ENCODE measurements at places on chromosomes 16 and 17.

DNA sequence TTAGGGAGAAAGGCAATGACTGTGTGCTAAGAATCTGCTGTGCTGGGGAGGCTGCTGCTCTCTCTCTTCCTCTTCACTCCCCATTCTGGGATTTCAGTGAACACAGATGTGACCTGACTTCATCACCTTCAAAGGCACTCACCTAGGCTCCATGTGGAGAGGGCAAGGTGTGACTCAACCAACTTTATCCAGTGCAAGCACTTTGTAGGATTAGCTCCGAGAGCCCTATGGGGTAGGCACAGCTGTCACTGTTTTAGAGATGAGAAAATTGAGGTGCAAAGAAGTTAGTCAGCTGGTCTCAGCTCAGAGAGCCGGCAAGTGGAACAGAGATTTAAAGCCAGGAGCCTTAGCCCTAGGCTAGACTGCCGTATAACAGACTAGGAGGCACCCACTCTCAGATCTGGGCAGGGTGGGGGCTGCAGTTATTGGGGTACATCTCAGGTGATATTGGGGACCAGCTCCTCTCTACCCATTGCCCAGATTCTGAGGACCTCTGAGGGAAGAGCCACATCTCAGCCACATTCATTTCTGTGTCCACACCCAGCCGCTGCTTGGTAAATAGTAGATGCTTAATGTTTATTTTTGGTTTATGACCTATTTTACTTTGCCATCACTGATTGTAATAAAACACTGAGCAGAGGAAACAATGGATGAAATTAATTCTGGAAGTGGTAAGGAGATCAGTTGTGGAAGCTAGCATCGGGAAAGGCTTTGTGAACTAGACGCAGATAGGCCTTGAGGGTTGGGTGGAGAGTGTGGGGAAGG lies 138.8 kb downstream of the CCDC182 start:
- H3K4me1 ChIP-seq, result no peaks in the 10 kb centered on the region
- H3K36me3 ChIP-seq, result no peaks in the 10 kb centered on the region
- H3K4me3 ChIP-seq, result no peak overlapping the region
- DNase-seq, result no peak

- H3K27me3 ChIP-seq, result no peaks in the 10 kb centered on the region
- no peaks in the 10 kb centered on the region for H3K4me1 ChIP-seq
- no peak for DNase-seq
These were observed 99.4 kb downstream of the CCT6B start for GRCh38 chr17:34861864-34862263.

- H3K4me1 ChIP-seq, result no peaks in the 10 kb centered on the region
- H3K4me3 ChIP-seq, result no peak overlapping the region
- H3K27ac ChIP-seq, result no peak overlapping the region
- no peak for DNase-seq
- H3K27me3 ChIP-seq, result no peaks in the 10 kb centered on the region
These were observed 349.6 kb downstream of the KIF2B start for GRCh38 chr17:54172096-54172984.

DNA sequence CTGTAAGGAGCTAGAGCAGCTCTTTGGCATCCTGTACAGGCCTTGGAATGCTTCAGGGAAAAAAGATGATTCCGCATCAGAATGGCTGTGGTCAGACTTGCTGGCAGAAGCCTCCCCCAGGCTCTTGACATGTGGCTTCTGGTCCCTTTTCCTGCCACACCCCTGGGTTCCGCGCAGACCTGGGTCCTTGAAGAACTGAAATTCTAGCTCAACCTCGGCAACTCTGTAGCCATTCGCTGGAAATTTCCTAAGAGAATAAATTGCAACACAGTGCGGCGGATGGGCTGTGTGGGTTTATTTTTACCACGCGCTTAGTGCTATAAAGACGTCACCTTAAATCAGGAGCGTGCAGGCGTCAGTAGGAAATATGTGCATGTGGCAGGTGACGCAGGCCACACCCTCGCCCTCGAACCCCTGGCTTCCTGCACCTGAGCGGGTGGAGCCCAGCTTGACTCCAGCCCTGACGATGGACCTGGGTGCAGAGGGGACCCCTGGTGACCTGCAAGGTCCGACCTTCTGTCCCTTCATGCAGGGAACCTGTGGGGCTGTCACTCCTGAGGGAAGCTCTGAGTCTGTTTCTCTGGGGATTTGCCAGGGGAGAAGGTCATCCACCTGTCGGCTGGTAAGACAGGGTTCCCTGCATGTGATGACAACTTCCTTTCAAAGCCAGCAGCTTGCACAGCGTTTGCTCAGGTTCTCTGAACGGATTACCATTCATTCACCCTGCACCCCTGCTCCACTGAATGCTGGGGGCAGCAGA lies 46.3 kb downstream of the METRNL start:
- H3K27me3 ChIP-seq, result no peaks in the 10 kb centered on the region
- no peaks in the 10 kb centered on the region for H3K4me1 ChIP-seq
- H3K27ac ChIP-seq, result no peak overlapping the region
- peak; percentile 74 for DNase-seq
- no peaks in the 10 kb centered on the region for H3K36me3 ChIP-seq
- H3K4me3 ChIP-seq, result no peak overlapping the region

DNA sequence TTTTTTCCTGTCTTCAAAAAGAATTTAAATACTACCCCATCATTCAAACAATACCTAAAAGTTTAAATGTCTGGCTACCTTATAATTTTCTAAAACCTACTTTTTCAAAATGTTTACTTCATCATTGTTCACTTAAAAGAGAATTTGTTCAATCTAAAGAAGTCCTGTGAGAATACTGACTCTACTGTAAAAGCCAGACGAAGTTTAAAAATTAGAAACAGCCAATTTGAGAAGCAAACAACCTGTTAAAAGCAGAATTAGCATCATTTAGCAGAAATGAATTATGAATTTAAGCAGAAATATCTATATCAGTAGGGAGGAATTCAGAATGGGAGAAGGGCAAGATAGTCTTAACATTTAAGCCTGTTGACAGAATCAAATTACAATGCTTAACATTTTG lies 2.1 kb downstream of the SKA2 start:
- H3K27ac ChIP-seq, result no peak overlapping the region
- H3K4me3 ChIP-seq, result no peak overlapping the region
- DNase-seq, result no peak
- H3K36me3 ChIP-seq, result no peaks in the 10 kb centered on the region
- H3K27me3 ChIP-seq, result no peaks in the 10 kb centered on the region

- H3K36me3 ChIP-seq, result no peaks in the 10 kb centered on the region
- H3K4me3 ChIP-seq, result no peak overlapping the region
- H3K27ac ChIP-seq, result no peak overlapping the region
- H3K27me3 ChIP-seq, result no peaks in the 10 kb centered on the region
- peak; percentile 84 for DNase-seq
These were observed 15.7 kb downstream of the ADCY7 start for GRCh38 chr16:50282010-50282538.

DNA sequence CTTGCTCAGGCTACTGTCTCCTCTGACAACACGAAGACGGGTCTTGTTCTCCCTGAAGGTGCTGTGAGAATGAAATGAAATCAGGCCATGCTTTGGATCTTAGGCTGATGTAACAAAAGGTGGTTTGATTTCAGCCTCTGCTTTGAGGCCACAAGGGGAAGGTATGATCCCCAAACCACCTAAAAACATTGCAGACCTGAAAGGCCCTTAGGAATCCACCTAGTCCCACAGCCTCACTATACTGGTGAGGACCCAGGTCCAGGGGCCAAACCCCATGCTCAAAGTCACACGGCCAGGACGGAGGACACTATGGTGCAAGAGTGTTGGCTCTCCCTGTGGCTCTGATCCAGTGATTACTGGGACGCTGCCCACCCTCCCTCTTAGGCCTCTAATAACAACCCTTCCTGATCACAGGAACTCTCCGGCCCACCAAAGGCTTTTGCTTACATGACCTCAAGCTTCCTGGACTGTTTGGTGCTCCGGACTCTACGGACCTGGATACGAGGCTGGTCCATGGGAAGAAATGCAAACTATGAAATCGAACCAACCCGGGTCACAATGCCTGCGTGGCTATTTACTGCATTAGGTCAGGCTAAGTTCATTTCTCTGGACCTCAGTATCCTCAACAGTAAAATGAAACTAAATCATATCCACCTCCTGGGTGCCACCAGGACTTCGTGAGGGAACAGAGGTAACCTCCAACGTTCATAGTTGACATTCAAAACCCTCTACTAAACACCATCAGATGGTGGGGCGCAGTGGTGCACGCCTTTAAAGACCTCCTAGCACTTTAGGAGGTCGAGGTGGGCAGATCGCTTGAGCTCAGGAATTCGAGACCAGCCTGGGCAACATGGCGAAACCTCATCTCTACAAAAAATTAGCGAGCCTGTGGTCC lies 1.5 kb downstream of the TRIM25 start:
- no peaks in the 10 kb centered on the region for H3K4me1 ChIP-seq
- no peak overlapping the region for H3K27ac ChIP-seq
- DNase-seq, result peak; percentile 62
- H3K4me3 ChIP-seq, result no peak overlapping the region
- no peaks in the 10 kb centered on the region for H3K36me3 ChIP-seq
- H3K27me3 ChIP-seq, result no peaks in the 10 kb centered on the region

GRCh38 chr17:76643553-76644148 lies at the start of gene ST6GALNAC1:
Gene ST6GALNAC1 (minus strand): TSS chr17:76643757. CDS start chr17:76643638, 119 bp downstream.
- DNase-seq, result no peak
- H3K27ac ChIP-seq, result no peak within 1 kb of the TSS
- H3K27me3 ChIP-seq, result no peaks in the 10 kb centered on the region
- no peaks in the 10 kb centered on the region for H3K4me1 ChIP-seq
- no peaks in the 10 kb centered on the region for H3K36me3 ChIP-seq

DNA sequence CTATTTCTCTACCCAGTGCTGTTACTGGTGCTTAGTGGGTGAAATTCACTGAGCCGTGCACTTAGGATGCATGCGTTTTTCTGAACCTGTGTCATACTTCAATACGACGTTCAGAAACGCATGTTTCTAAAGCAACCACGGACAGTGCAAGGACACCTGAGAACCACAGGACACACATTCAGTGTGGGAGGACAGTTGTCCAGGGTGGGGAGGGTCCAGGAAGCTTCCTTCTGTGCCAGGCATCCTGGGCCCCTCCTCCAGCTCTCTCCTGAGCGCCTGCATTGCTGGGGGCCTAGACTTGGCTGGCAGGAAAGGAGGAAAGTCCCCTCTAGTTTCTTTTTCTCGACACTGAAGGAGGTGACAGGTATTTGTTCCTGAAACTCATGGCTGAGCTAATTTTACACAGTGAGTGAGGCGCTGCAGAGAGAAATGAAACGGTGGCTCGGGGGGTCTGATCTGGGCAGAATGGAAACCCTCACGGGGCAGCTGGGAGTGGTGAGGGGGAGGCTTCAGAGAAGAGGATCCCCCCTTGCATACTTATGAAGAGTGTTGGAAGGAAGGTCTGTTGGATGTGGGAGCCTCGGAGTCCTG lies 89.9 kb downstream of the IRF8 start:
- H3K27me3 ChIP-seq, result no peaks in the 10 kb centered on the region
- H3K4me3 ChIP-seq, result no peak overlapping the region
- no peak for DNase-seq
- H3K4me1 ChIP-seq, result no peaks in the 10 kb centered on the region
- H3K27ac ChIP-seq, result no peak overlapping the region

- no peaks in the 10 kb centered on the region for H3K36me3 ChIP-seq
- peak; percentile 27 for DNase-seq
- no peaks in the 10 kb centered on the region for H3K4me1 ChIP-seq
- no peak overlapping the region for H3K4me3 ChIP-seq
- no peaks in the 10 kb centered on the region for H3K27me3 ChIP-seq
These were observed 21.8 kb upstream of the RASD1 start for GRCh38 chr17:17518014-17518413.

GRCh38 chr17:41540921-41541625 lies 13.0 kb upstream of the KRT19 start:
- H3K27ac ChIP-seq, result no peak overlapping the region
- DNase-seq, result no peak
- no peaks in the 10 kb centered on the region for H3K4me1 ChIP-seq
- no peaks in the 10 kb centered on the region for H3K27me3 ChIP-seq

DNA sequence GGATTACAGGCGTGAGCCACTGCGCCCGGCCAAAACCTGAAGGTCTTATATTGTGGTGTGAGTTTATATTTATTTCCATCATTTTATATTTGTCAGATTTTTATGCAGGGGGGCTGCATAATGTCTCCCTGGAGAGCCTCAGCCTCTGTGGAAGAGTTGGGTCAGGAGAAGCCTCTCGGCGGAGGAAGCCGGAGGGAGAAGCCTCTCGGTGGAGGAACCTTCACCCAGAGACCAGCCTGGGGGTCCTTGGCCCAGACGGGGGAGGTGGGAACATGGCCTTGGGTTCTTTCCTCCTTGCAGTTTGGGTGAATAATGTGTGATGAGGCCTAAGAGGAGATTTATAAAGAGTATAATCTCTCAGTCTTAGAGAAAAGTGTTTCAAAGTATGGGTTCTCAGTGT lies 22.4 kb upstream of the ZNF750 start:
- no peaks in the 10 kb centered on the region for H3K4me1 ChIP-seq
- no peaks in the 10 kb centered on the region for H3K36me3 ChIP-seq
- no peak overlapping the region for H3K27ac ChIP-seq

GRCh38 chr17:82922646-82923045 lies 82.8 kb upstream of the ZNF750 start:
- peak; percentile 74 for DNase-seq
- no peak overlapping the region for H3K27ac ChIP-seq
- no peaks in the 10 kb centered on the region for H3K27me3 ChIP-seq
- H3K4me1 ChIP-seq, result no peaks in the 10 kb centered on the region
- no peaks in the 10 kb centered on the region for H3K36me3 ChIP-seq
- no peak overlapping the region for H3K4me3 ChIP-seq

DNA sequence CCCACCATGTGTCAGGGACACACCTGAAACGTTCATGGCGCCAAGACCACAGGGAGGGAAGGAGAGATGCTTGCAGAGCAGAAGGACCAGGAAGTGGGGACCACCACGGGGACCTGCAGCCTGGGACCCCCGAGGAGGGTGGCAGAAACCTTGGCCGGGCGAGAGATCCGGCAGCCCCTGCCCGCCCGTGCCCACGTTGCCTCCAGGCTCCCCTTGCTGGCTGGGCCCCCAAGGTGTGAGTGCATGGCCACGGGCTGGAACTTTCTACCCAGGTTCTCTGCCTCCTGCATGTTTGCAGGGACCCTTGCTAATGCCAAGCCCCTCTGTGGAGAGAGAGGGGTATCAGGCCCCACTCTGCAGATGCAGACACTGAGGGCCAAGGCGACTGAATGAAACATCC lies 50.4 kb downstream of the USP22 start:
- H3K4me1 ChIP-seq, result no peaks in the 10 kb centered on the region
- no peaks in the 10 kb centered on the region for H3K27me3 ChIP-seq
- peak; percentile 69 for DNase-seq
- no peaks in the 10 kb centered on the region for H3K36me3 ChIP-seq

GRCh38 chr16:1723450-1724147 lies 17.6 kb downstream of the MAPK8IP3 start:
- H3K4me1 ChIP-seq, result no peaks in the 10 kb centered on the region
- no peak overlapping the region for H3K27ac ChIP-seq
- H3K4me3 ChIP-seq, result no peak overlapping the region
- DNase-seq, result no peak
- H3K36me3 ChIP-seq, result peaks cover 3% of the 10 kb centered on the region
- no peaks in the 10 kb centered on the region for H3K27me3 ChIP-seq

All from aorta (tissue), 5 donors.